ENCODE measurements at places on chromosomes 7 and 10.

DNA sequence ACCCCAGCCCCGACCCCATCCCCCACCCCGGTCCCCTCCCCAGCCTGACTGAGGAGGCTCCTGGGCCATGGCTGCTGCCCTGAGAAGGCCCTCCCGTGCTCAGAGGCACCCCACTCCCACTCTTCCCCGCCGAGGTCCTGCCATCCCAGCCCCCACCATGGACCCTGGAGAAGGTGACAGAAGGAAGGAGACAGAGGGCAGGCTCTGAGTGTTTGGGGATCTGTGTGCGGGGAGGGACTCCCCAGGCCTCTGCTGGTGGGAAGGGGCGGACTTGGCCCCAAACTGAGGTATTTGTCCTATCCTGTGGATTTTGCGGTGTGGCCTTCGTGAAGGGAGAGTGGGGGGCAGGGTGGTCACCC, 53.4 kb downstream of the PWWP2B start:
- no peak for DNase-seq

GRCh38 chr7:120259386-120259785, 13.6 kb upstream of the KCND2 start:
- DNase-seq = no peak

GRCh38 chr10:34137955-34138354, 677.1 kb downstream of the PARD3 start:
- DNase-seq = no peak

DNA sequence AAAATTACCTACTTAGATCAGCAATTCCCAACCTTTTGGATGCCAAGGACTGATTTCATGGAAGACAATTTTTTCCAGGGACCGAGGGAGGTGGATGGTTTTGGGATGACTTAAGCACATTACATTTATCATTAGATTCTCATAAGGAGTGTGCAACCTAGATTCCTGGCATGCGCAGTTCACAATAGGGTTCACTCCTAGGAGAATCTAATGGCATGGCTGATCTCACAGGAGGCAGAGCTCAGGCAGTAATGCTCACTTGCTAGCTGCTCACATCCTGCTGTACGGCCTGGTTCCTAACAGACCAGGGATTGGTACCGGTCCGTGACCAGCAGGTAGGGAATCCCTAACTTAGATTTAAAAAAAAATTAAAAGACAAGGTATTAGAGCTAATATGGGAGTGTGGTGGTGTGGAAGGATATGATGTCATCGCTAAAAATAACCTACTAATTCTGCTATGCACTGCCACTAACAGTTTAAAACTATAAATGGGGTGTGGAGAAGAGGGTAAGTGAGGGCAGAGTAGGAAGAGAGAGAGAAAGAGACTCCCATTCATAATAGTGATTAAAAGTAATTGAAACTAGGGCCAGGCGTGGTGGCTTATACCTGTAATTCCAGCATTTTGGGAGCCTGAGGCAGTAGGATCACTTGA, 282.7 kb downstream of the BAMBI start:
- DNase-seq = no peak

DNA sequence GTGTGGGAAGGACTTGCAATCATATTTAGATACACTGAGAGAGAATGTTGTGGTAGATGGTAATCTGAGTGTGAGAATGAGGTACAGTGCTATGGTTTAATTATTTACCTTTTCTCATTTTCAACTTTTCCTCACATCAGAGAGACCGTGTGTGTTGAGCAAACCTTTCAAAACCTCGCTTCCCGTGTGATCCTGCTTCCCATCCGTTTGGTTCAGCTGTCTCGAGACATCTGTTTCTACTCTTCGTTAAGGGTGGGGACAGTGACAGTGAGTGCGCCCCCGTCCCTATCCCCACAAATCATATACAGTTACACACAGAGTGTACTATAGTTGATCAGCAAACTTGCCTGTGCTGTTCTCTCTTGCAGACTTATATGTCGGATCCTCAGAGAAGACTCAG, 33.0 kb upstream of the NOBOX start:
- DNase-seq = no peak

DNA sequence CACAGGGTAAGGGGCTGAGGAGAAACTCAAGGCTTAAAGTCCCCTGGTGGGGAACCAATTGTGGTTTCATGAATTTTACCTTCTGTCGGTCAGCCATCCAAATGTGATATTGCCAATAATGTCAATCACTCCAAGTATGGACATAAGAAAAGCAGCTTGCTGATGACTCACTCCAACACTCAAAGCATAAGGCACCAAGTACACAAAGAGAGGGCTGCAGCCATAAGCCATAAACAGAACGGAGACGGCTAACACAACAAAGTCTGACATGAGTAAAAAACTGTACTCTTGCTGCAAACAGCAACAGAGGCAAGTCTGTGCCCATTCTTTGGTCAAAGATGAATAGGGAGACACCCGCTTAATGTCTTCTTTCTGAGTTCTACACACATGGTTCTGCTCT, 24.2 kb downstream of the IFIT5 start:
- DNase-seq = no peak

- no peak for DNase-seq
Observed at GRCh38 chr10:36063396-36063795, 421.3 kb upstream of the FZD8 start.

DNA sequence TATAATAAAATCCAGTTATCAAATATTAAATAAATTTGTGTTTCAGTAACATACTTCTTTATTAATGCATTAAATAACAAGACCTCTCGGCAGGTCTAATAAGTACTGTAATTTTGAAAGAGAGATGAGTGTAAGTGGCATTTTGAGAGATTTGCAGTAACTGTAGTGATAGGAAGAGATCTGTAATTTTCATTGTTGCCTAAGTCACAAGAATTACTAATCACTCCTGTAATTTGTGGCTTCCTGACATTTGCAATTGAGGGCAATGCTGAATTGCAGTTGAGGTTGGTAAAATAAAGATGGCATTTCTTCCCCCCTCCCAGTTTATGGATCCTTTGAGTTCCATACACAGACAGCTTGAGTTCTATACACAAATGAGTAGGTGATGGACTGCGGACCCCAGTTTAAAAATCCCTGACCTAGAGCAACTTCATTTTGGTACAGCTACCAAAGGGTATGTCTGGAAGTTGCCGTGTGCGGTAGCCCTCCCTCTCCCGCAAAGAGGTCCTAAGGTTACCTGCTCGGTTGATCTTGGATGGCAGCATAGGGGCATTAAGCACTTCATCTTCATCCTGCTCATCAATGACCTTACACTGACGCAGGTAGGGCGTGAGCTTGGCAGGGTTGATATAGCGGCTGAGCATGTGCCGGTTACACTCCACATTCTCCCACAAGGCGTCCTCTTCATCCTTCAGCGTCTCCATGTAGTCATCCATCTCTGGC, 96.4 kb downstream of the CARD11 start:
- DNase-seq = no peak

DNA sequence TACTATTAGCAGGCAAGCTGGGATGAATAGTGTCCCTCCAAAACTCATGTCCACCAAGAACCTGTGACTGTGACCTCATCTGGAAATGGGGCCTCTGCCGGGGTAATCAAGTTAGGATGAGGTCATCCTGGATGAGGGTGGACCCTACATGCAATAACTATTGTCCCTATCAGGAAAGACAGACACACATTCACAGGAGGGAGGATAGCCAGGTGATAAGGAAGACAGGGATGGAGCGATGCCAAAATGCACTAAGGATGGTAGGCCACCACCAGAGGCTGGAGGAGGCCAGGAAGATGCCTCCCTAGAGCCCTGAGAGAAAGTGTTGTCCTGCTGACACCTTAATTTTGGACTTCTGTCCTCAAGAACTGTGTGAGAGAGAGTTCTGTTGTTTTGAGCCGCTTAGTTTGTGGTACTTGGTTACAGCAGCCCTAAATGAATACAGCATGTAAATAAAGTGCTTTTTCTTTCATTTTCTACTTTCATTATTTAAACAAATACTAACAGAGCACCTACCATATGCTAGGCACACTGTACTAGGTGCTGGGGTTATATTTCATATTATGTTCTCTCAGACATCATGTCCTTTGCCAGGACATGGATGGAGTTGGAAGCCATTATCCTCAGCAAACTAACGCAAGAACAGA, 111.9 kb downstream of the USP6NL start:
- DNase-seq = no peak

GRCh38 chr7:27739301-27739908, 557 bp upstream of the TAX1BP1 start:
- no peak for DNase-seq

GRCh38 chr10:16195894-16196293, 240.9 kb upstream of the PTER start:
- DNase-seq = no peak

DNA sequence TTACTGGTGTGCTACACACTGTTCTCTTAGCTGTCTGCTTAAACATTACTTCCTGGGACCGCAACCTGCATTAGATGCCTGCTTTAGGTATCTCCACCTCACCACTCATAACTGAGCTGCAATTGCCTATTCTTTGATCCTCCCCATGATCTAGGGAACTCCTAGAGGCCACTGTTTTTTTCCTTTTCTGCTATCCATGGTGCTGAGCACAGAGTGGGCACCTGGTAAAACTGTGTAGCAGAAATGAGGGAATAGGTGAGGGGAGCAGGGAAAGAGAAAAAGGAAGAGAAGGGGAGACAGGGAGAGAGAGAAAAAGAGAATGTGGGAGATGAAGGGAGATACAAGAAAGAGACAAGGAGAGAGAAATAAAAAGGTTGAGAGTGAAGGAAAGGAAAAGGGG, 434.9 kb downstream of the ADRA2A start:
- DNase-seq = no peak

GRCh38 chr7:113998934-113999333, 80.1 kb upstream of the PPP1R3A start:
- DNase-seq = no peak

GRCh38 chr10:118963933-118964332, 65.6 kb upstream of the NANOS1 start:
- DNase-seq = no peak
